ENCODE measurements at places on chromosomes 5 and 9.

GRCh38 chr9:11235061-11235460 lies 622.3 kb upstream of the PTPRD start:
- DNase-seq = no peak

GRCh38 chr9:78023003-78023741 lies 8.4 kb downstream of the GNAQ start:
- no peak for DNase-seq

DNA sequence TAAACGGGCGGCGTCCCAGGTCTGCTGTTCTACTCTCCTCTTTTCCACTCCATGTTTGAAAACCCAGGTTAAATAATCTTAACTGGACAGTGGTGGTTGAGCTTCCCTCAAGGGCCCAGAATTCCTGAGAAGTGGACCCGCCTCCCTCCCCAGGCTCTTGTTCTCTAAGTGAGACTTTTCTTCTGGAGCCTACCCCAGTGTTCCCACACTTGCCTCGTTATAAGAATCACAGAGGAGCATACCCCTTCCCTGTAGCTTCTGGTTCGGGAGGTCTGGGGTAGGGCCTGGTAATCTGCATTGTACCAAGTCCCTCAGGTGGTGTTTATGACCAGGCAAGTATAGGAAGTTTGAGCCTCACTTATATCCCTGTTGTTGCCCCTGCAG lies 12.0 kb downstream of the PSD2 start:
- DNase-seq = no peak

GRCh38 chr9:35522187-35522586 lies 32.3 kb downstream of the RUSC2 start:
- no peak for DNase-seq

- DNase-seq = no peak
Measured at GRCh38 chr5:27511061-27511460, 472.7 kb upstream of the CDH9 start.

DNA sequence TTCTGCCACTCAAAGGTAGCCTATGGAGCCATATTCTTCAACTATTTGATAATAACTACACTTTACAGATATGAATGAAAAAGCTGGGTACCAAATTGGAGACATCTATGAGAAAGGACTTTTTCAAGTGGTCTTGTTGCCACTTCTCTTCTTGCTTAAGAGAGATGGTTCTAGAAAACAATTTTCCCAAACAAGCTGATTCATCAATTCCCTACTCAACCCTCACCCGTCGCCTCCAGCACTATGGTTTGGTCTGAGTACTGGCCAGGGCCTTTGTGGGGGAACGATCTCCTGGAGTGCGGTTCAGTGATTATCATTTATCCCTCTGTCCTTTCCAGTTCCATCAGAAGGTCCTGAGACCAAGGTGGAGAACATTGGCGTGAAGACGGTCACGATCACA lies 56.8 kb downstream of the IL31RA start:
- DNase-seq = no peak

- DNase-seq = no peak
Measured at GRCh38 chr5:72064801-72065570, 42.3 kb upstream of the MAP1B start.

DNA sequence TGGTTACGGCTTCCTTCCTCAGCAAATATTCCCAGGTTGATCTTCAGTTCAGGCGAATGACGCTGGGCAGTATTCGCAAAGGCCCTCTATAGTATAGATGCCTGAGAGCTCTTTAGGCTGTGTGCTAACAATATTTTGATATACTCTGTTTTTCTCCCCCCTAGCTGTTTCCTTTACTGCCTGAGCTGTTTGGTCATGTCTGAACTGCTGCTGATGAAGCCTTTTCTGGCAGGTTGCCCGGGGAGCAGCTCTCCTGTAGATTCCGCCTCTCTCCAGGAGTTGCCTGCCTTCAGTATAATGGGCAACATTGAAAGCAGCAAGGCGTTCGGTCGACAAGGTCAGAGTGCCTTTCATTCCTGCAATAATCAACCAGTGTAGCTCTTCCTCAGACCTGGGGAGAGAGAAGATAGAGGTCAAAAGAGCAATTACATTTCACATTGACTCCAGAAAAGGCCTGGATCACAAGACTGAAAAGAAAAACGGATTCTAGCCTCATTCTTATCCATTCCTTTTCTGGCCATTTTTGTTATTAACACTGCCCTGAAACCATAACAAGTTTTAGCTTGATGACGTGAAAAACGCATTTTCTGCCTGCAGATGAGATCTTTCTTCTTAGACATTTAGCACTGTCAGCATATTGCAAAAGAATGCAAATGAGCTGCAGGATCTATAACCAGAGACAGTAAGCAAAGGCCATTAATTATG lies 60.1 kb upstream of the ZNF608 start:
- no peak for DNase-seq

GRCh38 chr5:134071614-134072207 lies 42.8 kb upstream of the TCF7 start:
- DNase-seq = no peak

DNA sequence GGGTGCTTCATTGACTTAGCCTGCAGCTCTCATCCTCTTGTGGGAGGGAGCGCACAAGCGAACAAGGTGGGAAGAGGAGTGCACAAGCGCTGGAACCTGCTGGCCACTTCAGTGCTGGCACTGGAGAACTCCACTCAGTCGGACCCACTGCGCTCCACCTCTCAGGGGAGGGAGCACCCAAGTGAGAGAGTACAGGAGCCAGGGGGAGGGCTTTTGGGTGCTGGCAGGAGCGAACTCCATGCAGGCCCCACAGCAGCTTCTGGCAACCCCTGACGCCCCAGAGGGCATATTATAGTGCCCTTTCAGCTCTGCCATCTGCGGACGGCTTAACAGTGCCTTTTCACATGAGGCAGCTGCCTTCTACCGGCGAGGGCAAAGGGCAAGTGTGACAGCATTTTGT lies 774.2 kb upstream of the COX7C start:
- DNase-seq = no peak

DNA sequence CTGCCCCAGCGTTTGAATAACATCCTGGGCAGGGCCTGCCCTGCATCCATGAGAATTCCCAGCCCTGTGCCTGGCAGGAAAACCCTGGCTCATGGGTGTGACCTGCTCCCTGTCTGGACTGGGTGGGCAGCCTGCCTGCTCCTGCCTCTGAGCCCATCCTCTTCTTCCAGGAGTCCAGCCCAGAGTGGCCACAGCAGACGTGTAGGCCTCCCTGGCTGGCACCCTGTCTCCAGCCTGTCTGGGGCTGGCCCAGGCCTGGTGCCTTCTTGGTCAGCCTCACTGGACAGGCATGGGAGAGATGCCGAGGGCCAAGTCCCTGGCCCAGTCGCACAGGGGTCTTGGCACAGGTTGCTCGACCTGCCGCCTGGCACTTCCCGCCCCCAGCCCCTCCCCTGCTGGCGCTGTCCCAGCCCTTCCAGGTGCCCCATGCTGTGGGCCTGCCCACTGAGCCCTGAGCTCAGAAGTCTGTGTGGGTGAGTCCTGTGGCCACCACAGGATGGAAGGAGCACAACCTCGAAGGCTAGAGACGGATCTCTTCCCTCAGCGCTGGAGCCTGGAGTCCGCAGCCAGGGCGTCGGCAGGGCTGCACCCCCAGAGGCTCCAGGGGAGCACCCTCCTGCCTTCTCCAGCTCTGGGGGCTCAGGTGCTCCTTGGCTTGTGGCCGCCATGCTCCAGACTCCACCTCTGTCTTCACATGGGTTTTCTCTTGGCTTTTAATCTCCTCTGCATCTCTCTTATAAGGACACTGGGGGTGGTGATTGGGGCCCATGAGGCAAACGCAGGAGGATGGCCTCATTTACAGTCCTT lies 11.8 kb upstream of the COL5A1 start:
- no peak for DNase-seq

GRCh38 chr5:176528301-176528700 lies 8.9 kb downstream of the RNF44 start:
- DNase-seq = no peak

DNA sequence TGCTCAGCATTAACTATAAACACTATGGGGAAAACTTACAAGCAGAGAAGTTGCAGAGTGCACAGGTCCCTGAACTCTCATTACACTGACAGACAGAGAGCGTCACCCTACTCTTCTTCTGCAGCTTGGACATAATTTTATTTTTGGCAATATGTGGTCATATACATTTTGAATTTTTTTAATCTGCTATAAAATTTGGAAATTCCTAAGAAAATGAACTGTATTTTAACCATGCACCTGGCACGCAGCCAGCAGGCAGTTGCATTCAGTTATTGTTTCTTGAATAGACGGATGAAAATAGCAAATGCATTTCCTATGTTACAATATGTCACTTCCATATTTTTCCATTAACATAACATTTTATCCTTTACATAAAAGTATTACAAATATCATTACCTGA lies 100.2 kb downstream of the SLC25A46 start:
- no peak for DNase-seq

DNA sequence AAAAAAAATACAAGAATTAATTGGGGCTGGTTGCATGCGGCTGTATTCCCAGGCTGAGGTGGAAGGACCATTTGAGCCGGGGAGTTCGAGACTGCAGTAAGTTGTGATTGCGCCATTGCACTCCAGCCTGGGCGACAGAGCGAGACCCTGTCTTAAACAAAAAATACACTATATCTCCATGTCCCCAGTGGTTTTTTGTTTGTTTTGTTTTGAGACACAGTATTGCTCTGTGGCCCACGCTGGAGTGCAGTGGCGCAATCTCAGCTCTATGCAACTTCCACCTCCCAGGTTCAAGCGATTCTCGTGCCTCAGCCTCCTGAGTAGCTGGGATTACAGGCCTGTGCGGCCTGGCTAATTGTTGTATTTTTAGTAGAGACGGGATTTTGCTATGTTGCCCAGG lies 1.2 kb downstream of the COQ4 start:
- no peak for DNase-seq

DNA sequence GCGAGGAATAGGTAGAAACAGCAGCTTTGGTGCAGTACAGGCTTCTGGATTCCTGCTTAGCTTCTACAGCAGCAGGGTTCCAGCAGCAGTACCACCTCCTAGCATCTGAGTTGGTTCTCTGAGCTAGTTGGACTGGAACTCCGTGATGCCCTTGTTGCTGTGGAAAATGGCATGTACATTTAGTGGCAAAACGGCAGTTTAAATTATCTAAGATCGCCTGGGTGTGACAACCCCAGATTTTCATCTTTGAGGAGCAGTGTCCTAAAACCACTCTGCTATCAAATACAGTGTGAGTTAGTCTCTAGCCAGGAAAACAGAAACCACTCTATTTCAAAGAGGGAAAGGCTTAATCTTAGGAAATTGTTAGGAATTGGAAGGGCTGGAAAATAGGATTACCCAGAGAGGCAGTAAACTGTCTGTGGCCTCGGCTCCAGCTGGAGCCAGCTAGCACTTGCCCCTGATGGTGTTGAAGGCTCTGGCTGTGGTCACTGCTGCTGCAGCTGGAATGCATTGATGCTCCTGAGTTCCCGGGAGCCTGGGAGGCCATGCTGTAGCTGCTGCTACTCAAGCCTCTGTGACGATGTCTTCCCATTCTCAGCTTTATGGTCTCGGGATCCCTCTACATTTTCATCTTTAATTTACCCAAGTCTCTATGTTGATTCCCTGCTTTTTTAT lies 29.4 kb downstream of the RAD23B start:
- no peak for DNase-seq

GRCh38 chr5:140178086-140178410 lies 3.1 kb downstream of the CYSTM1 start:
- DNase-seq = no peak

GRCh38 chr9:109192732-109193361 lies 25.8 kb upstream of the FRRS1L start:
- DNase-seq = no peak

DNA sequence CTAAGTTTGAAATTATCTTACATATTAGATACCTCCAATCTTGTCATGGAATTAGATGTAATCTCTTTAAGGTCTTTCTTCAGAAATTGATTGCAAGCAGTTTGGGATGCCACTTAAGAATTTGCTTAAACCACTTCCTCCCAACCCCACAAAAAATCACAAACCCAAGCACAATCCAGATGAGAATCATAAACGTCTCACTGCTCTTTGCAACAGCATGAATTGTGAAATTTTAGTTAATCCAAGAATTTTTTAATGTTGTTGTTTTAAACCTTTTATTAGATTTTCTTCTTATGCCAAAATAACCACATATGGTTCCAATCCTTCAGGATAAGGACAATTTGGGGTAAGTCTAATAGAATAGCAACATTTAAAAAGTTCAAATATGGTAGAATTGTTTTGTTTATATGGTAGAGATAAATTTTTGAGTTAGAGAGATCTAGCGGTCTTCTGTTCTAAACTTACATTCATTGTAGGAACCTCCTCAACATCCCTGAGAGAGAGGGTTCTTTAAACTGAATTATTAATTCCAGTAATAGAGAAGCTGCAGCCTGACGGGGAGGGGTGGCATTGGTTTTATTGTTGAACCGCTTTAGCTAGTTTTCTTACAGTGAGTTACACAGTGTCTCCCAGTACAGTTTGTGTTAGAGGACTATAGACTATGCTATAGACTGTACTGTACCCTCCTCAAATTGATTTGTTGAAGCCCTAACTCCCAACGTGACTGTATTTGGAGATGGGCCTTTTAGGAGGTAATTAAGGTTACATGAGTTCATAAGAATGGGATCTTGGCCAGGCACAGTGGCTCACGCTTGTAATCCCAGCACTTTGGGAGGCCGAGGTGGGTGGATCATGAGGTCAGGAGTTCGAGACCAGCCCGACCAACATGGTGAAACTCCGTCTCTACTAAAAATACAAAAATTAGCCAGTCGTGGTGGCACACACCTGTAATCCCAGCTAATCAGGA lies 24.8 kb upstream of the IL6ST start:
- DNase-seq = no peak

DNA sequence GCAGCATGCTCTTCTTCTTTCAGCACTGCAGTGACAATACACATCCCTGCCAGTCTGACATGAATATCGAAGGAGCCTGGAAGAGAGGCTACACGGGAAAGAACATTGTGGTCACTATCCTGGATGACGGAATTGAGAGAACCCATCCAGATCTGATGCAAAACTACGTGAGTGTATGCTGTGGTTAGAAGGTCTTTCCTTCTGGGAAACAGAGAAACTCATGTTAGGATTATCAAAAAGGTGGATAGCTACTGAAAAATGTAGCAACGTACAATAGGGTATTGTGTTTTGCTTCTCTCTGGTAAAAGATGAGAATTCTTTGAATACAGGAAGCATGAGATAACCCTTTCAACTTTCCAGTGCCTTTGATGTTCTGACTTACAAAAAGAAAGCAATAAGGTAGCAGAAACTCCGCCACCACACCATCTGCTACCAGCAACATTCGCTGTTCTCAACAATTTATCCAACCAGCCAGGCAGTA lies 133.3 kb downstream of the PCSK5 start:
- no peak for DNase-seq

GRCh38 chr5:62790348-62790747 lies 211.7 kb downstream of the LRRC70 start:
- no peak for DNase-seq

- no peak for DNase-seq
Measured at GRCh38 chr5:147223948-147224791, 10.7 kb upstream of the STK32A start.

- DNase-seq = peak; percentile 52
Measured at GRCh38 chr5:170278611-170279458, 18.7 kb downstream of the LCP2 start.

- no peak for DNase-seq
Measured at GRCh38 chr9:13054389-13054788, 225.1 kb downstream of the MPDZ start.

GRCh38 chr5:17429353-17429752 lies 68.7 kb upstream of the TAF11L2 start:
- no peak for DNase-seq

GRCh38 chr9:27548055-27548741 lies 18.6 kb upstream of the MOB3B start:
- DNase-seq = no peak
